ENCODE measurements at places on chromosomes 3 and 15.
A peak's percentile ranks its signal among the peaks of the same experiment; 100 is the strongest.

- no peak for DNase-seq
Measured at GRCh38 chr3:83513677-83514076, 1445.1 kb upstream of the CADM2 start.

GRCh38 chr15:57640930-57641682 lies 49.4 kb downstream of the MYZAP start:
- DNase-seq, result no peak

GRCh38 chr3:33186524-33187367 lies 31.9 kb downstream of the SUSD5 start:
- no peak for DNase-seq

- DNase-seq, result no peak
Measured at GRCh38 chr15:62799919-62800318, 242.6 kb upstream of the TPM1 start.

DNA sequence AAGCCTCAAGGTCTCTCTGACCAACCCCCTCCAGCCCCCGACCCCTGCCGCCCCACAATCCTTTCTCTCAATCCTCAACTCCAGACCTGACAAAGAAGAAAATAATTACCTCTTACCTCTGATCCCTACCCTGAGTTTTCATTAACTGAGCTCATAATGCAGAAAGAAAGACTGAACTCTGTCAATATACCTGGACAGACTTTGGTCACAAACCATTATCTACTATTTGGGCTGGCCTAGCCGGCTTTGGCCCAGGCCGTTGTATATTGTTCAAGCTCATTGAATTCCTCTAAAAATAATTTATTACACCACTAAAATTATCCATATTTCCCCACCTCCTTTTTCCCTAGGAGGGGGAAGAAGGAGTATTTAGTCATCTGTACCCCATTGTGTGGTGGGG lies 29.3 kb upstream of the SPTSSB start:
- no peak for DNase-seq

- DNase-seq, result no peak
Measured at GRCh38 chr3:5264896-5265770, 77.6 kb downstream of the EDEM1 start.

GRCh38 chr15:57133127-57133968 lies 214.9 kb downstream of the TCF12 start:
- no peak for DNase-seq

DNA sequence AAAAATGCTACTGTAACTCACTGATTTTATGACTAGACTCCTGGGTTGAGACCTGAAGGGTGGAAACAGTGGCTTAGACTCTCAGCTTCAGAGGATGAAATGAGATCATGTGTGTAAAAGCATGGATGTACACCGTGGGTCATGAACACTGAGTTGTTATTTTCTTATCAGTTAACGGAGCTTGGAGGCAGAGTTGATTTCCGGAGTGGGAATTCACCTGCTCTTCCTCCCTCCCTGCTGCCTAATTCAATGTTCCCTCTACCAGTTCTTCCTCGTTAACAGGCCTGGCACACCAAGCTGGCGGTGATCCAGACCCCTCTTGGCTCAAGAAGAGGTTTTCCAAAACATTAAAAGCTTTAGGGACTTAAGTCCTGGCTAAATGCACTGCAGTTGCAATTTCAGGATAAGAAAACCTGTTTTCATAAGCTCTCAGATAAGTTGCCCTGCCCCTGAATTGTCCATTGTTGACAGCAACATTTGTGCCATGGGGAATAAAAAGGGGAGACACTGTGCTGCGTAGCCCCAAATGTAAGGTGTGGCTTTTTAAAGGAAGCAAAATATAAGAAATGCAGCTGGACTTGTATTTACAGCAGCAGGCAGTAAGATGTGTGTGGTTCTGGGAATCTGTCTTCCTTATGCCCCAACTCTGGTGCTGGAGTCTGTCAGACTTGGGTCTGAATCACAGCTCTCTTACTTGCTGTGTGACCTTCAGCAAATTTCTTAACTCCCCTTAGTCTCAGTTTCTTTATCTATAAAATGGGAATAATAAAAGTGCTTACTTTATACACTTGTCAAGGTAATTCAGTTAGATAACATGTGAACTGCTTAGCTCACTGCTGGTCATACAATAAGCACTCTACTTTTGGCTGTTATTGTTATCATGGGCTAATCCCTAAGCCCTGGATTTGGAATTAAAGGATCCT lies 9.9 kb downstream of the PDIA5 start:
- no peak for DNase-seq

DNA sequence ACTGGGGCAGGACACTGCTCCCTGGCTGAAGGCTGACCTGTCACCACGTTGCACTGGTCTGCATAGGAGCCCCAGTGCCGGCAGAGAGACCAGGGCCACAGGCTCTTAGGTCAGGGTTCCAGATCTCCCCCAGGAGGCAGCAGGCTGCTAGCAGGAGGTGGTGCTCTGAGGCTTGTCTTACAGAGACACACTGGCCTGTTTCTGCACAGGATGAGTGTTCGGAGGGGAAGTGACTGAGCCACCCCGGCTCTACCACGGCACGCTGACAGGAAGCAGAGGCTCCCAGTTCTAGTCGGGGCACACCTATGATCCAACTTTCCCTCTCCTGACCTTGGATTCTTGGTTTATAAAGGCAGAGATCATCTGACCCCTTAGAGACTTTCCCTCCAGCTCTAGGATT lies 8.6 kb downstream of the FBXL22 start:
- no peak for DNase-seq

- peak; percentile 48 for DNase-seq
Measured at GRCh38 chr15:41811432-41812195, 16.3 kb upstream of the JMJD7 start.

- DNase-seq, result no peak
Measured at GRCh38 chr3:14880447-14881106, 61.8 kb downstream of the FGD5 start.

GRCh38 chr15:99954361-99955180 lies 221.3 kb upstream of the LYSMD4 start:
- DNase-seq, result no peak

- DNase-seq, result no peak
Measured at GRCh38 chr15:41610048-41610447, 50.2 kb upstream of the MGA start.

DNA sequence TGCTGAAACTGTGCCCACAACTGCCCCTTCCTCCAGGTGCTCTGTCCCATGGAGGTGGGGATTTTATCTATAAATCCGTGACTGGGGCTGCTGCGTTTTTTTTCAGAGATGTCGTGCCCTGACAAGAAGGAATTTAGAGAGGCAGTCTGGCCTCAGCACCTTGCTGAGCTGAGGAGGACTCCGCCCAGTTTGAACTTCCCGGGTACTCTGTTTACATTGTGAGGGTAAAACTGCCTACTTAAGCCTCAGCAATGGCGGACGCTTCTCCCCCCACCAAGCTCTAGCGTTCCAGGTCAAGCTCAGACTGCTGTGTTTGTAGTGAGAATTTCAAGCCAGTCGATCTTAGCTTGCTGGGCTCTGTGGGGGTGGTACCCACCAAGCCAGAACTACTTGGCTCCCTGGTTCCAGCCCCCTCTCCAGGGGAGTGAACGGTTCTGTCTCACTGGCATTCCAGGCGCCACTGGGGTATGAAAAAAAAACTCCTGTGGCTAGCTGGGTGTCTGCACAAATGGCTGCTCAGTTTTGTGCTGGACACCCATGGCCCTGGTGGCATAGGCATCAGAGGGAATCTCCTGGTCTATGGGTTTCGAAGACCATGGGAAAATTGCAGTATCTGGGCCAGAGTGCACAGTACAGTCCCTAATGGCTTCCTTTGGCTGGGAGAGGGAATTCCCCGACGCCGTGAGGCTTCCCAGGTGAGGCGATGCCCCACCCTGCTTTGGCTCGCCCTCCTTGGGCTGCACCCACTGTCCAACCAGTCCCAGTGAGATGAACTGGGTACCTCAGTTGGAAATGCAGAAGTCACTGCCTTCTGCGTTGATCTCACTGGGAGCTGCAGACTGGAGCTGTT lies 68.5 kb upstream of the SGO1 start:
- DNase-seq, result no peak

DNA sequence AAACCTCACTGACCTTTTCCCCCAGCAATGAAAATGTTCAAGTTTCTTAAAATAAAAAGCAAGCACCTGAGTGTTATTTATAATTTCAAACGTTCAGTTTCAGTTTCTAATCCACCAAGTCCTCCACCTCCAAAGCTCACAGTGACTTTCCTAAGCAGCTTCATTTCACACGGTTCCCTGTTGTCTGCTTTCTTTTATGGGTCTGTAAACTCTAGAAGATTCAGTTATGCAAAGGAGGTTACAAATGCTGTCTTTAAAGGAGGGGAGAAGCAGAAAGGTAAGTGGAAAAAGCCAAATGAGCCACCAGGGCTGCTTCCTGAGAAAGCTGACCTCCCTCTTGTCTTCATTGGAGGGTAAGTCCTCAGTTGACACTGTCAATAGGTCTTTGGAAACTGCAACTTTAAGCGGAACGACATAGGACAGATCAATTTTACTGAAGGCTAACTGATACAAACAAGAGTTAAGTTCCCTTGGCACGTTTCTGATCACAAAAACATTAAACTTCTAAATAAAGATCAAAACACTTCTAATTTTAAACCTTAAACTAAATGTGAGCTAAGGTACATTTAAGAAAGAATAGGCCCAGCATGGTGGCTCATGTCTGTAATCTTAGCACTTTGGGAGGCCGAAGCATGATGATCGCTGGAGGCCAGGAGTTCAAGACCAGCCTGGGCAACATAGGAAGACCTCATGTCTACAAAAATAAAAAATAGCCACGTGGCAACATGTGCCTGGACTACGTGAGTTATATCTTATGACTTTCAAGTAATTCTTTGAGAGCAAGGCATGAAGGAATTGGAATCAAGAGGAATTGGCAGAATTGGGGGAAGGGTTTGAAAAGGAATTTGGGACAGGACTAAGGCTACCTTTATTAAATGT lies 151.9 kb upstream of the UBE2E1 start:
- DNase-seq, result no peak

GRCh38 chr3:113174801-113175485 lies 36.4 kb upstream of the BOC start:
- DNase-seq, result no peak

- DNase-seq, result peak; percentile 36
Measured at GRCh38 chr3:146498002-146498736, 28.8 kb upstream of the PLSCR2 start.

GRCh38 chr3:186909078-186909853 lies 21.1 kb upstream of the ST6GAL1 start:
- DNase-seq, result peak; percentile 47

- no peak for DNase-seq
Measured at GRCh38 chr15:51524376-51524775, 98.2 kb downstream of the DMXL2 start.

DNA sequence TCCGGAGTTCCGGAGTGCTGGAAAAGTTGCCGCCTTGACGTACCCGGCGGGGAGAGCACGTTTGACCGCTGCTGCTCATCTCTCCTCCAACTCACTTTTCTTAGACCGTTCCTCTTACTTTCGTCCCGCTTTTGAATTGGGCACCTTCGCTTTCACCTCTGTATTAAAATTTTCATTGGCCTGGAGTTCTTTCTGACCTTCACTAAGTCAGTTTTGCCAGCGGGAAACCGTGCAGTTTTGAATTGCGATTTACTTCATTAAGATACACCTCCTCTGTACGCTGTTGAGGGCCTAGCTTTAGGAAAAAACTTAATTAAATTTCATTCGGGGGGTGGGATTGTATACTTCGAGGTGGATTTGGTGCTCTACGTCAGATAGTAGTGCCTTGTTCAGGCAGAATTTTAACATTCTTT lies 1.3 kb downstream of the GMPS start:
- DNase-seq, result no peak

DNA sequence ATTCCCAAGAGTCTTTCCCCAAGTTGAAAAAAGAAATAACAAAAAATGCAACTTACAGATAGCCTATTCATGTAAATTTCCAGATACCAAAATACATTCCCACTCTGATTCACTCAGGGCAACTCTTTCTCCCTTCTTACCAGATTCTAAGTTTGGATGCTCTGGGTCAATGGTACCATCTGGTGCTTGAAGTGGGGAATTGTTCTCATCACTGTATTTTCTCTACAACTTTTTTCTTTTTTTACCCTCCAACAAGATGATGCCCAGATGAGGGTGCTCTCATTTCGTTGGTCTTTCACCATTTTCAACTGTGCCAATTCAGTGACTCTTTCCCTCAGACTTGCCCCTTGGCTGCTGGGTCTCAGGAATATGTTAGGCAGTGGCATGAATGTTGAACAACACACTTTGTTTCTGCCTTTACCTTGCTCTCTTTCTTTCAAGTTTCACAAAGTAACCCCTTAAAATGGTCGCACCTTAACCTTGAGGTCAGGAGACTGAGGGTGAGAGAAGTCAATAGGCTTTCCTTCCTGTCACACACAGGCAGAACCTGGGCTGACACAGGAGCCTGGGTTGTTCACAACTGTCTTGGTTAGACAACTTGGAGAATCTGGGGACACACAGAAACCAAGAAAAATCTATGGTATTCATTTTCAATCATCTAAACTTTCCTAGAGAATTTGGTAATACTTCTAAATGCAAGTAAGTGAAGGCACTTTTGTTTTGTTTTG lies 330.7 kb upstream of the SLCO3A1 start:
- no peak for DNase-seq

DNA sequence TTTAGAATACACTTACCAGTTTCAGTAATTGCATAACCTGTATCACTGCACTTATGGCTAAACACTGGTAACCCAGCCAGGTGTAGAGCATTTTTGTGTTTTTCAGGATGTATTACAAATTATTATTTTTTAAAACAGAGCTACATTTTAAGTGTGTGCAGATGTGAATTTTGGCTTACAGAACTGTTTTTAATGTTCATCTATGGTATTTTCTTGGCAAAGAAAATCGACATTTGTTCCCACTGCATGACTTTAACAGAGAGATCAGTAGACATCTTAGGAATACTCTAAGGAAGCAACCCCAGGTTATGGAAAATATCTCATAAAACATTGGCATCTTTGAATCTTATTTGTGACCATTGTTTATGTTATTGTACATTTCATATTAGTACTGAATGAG lies 73.3 kb downstream of the ATP13A4 start:
- no peak for DNase-seq

DNA sequence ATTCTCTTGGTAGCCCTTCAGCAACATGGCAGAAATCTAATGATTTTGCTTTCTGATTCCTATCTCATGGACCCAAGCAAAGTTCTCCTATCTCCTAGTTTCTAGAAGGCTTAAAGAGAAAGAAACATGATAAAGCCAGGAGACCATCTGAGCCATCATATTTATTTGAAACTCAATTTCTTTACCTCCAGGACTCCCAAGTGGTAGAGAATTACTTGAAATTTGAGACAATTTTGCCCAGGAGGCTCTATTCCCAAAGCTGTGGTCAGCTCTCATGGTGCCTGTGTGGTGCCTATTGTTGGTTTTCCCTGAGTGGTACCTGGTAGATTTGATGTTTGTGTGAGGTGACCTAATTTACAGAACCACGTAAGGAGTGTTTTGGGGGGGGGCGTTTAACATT lies 38.8 kb downstream of the CHP1 start:
- DNase-seq, result no peak

- no peak for DNase-seq
Measured at GRCh38 chr3:64438812-64439211, 213.5 kb upstream of the PRICKLE2 start.

DNA sequence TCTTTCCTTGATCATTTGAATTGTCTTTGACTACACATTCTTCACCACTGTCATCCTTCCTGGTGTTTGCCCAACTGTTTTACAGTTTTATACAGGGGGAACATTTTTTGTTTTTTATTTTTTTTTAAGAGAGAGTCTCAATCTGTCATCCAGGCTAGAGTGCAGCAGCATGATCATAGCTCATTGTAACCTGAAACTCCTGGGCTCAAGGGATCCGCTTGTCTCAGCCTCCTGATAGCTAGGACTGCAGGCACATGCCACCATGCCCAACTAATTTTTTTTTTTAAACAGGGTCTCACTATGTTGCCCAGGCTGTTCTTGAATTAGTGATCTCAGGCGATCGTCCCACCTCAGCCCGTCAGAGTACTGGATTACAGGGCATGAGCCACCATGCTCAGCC lies 222.6 kb downstream of the BBX start:
- DNase-seq, result no peak

- no peak for DNase-seq
Measured at GRCh38 chr3:33458446-33458845, 18.2 kb upstream of the UBP1 start.
